ENCODE measurements at places on chromosomes 5 and 9.

- DNase-seq: no peak
These were observed 255.2 kb downstream of the ARHGAP26 start for GRCh38 chr5:143025376-143025775.

DNA sequence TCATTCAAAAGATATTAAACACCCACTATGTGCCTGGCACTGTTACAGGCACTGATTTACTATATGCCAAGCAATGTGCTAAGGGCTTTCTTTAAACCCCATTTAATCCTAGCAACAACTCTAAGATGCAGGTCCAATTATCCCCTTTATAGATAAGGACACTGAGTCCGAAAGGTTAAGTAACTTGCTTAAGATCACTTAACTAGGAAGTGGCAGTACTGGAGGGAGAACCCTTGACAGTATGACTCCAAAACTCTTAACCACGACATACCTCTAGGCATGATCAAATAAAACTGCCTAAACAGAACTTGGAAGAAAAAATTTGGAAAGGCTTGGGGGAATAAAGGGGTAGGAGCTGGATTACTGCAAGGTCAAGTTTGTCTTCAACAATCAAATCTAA lies 1.7 kb downstream of the RAB14 start:
- DNase-seq: peak; percentile 40

- no peak for DNase-seq
These were observed 46.0 kb downstream of the SLC44A1 start for GRCh38 chr9:105290418-105290817.

GRCh38 chr9:124044448-124044847 lies 32.9 kb downstream of the LHX2 start:
- no peak for DNase-seq

- no peak for DNase-seq
These were observed 73.9 kb upstream of the VCAN start for GRCh38 chr5:83397658-83398057.

GRCh38 chr5:113336975-113337374 lies 97.8 kb downstream of the TSSK1B start:
- DNase-seq: no peak

Data from K562 (cell line).